Activated T-helper 17 cell treated with anti-CD3 and anti-CD28 coated beads, Interleukin-2, amount 50 U/mL, for 72 hours (primary cell): ENCODE measurements at places on chromosomes 16 and 17. TPM values are rescaled to one million over a fixed set of nuclear protein-coding genes. Genes with fewer than 3 reads are reported as not detected.
A peak's percentile ranks its signal among the peaks of the same experiment; 100 is the strongest.

The CMTR2 gene
- 13.6 TPM for total RNA-seq

The KLHL36 gene
- 52.3 TPM for total RNA-seq

The OTOP2 gene
- total RNA-seq, result not detected

The IL32 gene
- 3,666 TPM for total RNA-seq

The FAM20A gene
- total RNA-seq, result not detected

The SLC16A6 gene
- total RNA-seq, result 5.5 TPM

The TBC1D3E gene
- total RNA-seq, result not detected

The CUEDC1 gene
- total RNA-seq, result 0.56 TPM

The GRIN2A gene
- not detected for total RNA-seq

The RRN3 gene
- 45.7 TPM for total RNA-seq

The CCL4 gene
- 73.9 TPM for total RNA-seq

The SLC5A11 gene
- not detected for total RNA-seq

The RPH3AL gene
- 1.9 TPM for total RNA-seq

DNA sequence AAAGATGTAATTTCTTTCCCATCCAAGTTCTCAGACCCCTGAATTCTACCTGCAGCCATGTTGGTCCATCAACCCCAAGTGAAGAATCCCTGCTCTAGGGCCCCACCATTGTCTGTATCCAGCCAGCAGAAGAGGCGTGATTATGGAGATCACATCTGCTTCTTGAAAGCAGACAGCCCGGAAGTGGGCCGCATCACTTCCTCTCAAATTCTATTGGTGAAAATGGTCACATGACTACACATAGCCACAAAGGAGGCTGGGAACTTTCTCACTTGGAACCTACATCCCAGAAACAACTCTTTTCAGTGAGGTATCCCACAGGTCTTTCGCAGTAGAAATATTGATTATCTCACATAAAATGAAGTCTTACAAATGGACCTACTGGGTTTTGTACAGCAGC is 40.1 kb downstream of the IL4R start:
- ATAC-seq, result peak; percentile 52

DNA sequence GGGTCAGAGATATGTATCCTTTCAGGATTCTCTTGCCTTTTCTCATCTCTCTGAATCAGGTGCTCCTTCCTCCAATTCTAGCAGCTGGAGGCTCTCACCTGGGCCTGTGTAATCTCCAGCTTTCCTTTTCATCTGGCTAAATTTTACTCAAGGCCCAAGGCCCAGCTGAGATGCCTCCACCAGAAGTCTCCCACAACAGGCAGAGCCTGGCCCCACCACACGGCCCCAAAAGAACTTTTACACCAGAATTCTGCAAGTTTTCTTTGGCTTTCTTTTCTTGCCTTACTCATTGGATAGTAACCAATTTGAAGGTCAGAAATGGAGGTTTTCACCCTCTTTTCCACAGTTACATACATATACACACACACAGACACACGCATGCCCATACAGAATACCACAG is 14.6 kb downstream of the RND2 start:
- no peak for ATAC-seq

- no peak for ATAC-seq
Measured at GRCh38 chr16:87828907-87829621, 40.2 kb downstream of the SLC7A5 start.

DNA sequence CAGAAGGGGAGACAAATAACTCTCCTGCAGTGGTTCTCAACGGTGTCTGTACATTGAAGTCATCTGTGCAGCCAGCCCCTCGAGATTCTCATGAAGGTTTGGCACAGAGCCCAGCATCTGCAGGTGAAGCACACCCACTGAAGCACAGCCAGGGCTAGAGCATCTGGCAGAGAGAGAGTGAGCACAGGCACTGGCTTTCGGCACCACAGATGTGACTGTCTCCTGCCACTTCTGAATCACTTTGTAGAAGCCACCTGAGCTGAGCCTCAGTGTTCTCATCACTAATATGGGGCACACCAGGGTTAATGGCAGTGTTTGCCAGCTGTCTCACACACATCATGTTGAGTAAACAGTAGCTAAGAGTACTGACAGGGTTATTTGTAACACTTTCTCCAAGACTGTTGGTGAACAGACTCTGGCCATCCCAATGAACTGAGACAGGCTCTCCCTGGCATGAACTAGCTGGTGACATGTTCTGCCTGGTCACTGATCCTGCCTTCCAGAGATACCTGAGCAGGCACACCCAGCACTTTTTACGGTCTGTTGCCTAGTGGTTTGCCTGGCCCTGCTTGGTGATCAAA is 10.9 kb downstream of the HSPB9 start:
- peak; percentile 73 for ATAC-seq

DNA sequence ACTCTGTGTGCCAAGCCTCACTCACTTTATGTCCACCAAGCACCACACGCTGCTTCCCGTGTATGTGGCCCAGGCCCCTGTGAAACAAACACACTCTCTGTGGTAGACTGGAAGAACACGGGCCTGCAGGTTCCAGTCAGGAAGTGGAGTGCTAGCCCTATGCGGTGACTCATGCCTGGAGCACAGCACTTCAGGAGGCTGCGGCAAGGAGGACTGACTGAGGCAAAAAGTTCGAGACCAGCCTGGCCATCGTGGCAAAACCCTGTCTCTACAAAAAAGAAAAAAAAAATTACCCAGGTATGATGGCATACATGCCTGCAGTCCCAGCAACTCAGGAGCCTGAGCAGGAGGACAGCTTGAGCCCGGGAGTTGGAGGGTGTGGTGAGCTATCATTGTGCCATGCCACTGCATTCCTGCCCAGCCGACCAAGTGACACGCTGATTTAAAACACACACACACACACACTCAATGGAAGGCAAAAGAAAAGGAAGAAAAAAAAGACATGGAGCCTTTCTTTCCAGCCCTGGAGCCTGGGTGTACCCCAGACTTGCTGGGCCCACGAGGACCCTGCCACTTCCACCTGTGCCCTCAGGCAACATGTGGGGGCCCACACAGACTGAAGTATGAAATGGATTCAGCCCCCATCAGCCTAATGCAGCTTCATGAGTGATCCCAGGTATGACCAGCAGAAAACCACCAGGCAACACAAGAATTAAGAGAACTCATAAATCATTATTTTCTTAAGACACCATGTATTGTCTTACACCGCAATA is 126.6 kb downstream of the ANKRD11 start:
- ATAC-seq, result peak; percentile 43

- ATAC-seq, result peak; percentile 59
Measured at GRCh38 chr17:34370997-34371395, 8.0 kb upstream of the CCL1 start.

DNA sequence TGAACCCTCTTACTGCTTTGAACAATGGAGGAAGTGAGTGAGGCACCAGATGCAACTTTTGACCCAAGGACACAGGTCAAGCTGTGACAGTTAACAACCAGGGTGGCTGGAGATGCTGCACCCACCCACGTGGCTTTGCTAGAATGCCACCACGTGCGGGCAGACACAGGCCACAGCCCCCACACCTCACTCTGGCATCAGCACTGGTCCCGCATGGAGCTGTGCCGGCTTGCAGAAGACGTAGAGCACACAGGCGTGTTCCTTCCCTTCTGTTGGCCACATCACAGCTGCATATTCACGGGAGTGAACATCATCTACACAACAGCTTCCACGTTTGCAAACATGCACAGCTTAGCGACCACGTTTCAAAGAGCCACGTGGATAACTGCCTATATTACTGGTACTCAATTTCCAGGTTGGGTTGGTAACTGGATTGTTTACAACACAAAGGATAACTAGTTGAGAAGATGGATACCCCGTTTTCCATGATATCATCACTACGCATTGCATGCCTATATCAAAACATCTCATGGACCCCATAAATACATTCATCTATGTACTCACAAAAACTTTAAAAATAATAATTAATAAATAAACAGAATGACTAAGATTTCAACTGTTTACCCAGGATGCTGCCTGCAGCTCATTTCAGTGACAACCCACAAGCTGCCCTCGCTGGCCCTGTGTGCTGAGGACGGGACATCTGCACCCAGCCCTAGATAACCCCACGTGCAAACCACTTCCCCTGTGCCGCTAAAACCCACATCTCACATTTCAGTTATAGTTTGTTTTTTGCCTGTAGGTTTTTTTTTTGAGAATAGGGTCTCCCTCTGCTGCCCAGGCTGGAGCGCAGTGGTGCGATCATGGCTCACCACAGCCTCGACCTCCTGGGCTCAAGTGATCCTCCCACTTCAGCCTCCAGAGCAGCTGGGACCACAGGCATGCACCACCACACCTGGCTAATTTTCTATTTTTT is 132.0 kb downstream of the ANKRD11 start:
- no peak for ATAC-seq

- no peak for ATAC-seq
Measured at GRCh38 chr17:50165867-50166517, at the start of gene SGCA. SGCA (plus strand) TSS chr17:50166005; CDS start chr17:50166041, 36 bp downstream.

DNA sequence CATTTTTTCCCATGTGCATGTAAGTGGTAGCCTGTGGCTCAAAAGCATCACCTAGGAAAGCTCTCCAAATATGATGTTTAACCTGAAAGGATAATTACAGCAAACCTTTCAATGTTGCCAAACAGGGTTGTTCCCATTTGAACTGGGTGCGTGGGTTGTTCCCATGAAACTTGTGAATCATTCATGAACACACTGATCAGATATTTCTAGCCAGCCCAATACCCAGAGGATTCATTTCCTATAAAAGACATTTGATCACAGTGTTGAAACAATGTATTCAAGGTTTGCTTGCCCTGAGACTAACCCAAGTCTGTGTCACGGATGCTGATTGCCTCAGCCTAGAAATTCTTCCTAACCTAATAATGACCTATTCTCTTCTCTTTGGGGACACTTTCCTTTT is 12.9 kb downstream of the KRT39 start:
- peak; percentile 57 for ATAC-seq

- ATAC-seq, result no peak
Measured at GRCh38 chr16:54053891-54054820, 232.4 kb downstream of the IRX3 start.

DNA sequence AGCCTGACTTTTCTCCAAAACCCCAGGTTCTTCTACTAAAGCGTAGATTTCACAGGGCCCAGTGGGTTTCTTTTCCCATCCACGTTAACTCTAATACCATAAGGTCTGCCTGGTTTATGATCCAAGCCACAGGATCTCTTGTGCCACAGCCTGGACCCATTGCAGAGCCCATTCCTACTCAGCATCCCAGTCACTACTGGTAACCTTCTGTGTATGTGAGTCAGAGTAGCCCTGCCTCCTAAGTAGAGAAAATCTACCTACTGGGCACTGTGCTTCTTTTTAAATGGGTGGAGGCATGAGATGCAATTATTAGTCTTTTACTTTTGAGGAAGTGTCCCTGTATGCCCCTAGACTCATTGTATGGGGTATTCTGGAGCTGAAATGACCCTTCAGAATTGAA is 13.5 kb downstream of the CCL11 start:
- ATAC-seq, result no peak

- ATAC-seq, result no peak
Measured at GRCh38 chr16:424623-425081, 797 bp upstream of the RAB11FIP3 start.

GRCh38 chr17:58991718-58992331 is 114.9 kb downstream of the TRIM37 start:
- peak; percentile 92 for ATAC-seq

- ATAC-seq, result no peak
Measured at GRCh38 chr17:17706140-17707060, 25.1 kb downstream of the RAI1 start.

DNA sequence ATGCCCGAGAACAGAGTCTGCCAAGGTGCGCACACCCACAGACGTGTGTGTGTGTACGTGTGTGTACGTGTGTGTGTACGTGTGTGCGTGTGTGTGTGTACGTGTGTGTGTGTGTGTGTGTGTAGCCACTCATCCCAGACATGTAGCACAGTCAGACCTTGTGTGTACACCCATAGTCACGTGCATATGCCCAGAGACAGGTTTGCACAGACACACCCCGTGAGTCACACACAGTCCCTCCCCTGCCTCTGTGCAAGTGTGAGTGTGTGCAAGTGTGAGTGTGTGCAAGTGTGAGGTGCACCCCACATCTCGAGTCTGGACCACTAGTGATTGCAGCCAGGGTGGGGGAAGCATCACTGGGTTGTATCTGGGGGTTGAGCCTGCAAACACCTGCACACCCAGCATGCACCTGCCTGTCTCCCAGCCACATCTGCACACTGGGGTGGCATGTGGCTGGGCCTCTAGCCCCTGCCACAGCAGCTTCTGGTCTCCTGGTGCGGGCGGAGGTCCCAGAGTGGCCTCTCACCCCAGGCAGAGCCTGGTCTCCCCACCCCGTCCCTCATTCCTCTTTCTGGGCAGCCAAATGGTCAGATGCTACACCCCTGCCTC is 23.6 kb downstream of the BAHCC1 start:
- no peak for ATAC-seq

- no peak for ATAC-seq
Measured at GRCh38 chr17:44217738-44218343, 1.6 kb downstream of the UBTF start.

DNA sequence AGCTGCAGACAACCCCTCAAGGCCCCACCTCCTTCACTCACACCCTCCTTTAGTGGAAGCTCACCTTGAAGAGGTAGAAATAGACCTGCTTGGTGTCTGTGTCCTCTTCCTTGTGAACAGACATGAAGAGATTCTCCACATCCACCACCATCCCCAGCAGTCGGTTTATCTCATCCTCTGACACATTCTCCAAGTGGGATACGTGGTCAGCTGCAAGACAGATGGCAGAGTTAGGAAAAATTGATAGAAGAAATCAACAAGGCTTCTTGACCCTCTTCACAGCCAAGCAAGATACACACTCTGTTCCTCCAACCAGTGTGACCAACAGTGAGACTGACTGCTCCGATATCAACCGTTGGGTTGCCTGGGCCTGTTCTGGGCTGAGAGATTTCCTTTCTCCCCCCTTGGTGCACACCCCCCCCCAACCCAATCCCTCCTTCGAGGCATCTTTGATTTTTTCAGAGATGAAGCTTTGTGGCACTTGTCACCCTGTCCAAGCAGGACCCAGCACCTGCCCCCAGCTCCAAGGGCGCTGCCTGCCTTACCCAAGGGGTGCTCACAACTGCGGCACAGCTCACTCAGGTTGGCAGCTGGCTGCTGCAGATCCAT is 902 bp downstream of the KAT2A start:
- ATAC-seq, result peak; percentile 1

DNA sequence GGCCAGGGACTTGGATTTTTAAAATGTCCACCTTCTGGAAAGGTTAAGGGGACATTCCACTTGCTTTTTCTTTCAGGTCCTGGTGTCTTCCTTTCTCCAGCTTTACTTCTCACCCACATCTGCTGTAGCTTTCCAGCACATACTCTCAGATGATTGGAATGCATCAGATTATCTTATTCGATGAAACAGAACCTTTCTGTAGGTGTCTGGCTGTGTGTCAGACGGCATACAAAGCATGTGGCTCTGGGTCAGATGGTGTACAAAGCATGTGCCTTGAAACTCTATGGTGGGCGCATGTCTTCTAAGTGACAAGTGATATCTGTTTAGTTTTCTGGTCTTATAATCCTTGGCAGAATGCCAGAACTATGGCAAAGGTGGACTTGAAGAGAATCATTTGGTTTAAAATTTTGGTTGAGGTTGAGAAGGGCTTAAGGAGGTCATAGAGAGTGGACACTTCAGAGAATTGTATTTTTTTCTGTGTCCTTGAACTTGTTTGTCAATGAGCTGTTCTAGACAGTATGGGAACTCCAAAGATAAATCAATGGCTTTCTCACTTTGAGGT is 125.3 kb downstream of the FTO start:
- no peak for ATAC-seq

- ATAC-seq, result no peak
Measured at GRCh38 chr17:17988427-17988945, 15.8 kb downstream of the DRC3 start.
